ENCODE measurements at places on chromosomes 11 and 22.

DNA sequence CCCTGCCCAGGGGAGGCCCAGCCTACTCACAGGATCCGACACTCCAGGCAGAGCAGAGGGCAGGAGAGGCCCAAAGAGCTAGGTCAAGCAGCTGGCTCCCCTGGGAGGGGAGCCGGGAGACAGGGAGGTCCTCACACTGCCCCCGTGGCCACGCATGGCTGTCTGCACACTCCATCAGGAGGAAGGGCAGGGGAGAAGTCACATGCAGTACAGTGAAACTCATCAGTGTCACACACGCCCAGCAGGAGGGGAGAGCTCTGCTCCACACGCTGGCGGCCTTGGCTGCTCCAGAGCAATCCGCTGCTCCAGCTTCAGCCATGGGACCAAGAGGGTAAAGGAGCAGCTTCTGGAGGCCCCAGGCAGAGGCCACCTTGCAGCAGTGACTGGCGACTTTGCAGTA, 14.3 kb downstream of the TCIRG1 start:
- no peak for DNase-seq

DNA sequence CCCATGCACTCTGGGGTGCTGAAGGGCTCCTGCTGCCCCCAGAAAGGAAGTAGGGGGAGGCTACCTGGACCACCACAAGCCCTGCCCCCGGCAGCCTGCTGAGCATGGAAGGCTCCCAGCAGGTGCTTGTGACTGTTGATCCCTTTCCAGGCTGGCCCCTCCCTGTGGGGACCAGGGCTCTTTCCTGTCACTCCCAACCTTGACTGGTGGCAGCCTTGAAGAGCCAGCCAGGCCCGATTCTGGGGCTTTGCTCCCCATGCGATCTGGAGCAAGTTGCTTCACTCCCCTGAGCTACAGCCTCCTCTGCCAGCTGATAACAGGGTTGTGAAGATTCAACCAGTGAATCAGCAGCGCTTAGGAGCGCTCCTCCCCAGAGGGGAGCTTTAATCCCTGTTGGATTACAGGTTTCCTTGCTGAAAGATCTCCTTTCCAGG, 4.6 kb upstream of the CST6 start:
- no peak for DNase-seq

- no peak for DNase-seq
Measured at GRCh38 chr11:73968356-73968966, 14.2 kb downstream of the UCP2 start.

DNA sequence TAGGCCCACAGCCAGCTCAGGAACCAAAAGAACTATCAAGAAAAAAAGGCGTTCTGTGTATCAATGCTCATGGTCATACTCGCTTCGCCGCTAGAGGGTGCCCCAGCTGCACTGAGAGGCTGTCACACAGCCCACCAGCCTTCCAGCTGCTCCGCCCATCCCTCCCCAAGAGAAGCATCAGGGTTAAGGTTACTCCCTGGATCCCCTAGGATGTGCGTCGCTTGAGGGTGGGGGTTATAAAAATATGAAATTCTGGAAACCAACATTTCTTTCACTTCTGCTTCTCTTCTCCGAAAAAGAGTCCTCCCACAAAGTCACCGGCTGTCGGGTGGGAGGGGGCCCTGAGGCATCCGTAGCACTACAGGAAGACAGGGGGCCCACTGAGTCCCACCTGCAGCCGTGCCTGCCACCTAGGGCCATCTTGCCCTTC, 1.7 kb downstream of the CBX6 start:
- DNase-seq: peak; percentile 83

DNA sequence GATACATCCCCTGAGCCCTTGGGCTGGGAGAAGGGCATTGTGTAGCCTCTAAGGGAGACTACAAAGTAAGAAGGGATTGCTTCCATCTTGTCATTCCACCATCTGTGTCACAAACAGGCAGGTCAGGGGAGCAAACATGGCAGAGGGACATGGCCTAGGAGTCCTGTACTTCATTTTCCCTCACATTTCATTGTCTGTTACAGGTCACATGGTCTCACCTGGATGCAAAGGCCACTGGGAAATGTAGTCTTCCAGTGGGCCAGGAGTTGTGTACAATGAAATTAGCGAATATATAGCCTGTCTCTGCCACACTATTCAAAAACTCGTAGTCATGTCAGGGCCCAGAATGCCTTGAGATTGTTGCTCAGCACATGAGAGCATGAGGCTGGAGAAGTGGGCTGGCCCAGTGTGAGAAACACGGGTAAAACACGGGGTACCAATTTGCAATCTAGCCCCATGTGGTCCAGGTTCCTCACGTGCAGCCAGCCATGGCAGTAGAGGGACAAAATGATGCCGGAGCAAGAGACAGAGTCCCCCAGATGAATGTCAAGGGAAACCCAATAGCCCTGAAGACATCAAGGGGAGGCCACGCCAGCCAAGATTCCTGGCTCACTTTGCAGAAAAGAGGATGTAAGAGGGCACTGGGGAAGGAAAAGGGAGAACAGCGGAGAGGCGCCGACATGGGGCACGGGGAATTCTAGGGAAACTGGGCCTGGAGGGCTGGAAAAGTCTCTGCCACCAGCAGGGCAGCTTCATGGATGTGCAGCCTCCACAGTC, 47.7 kb upstream of the EMID1 start:
- no peak for DNase-seq

GRCh38 chr11:27421819-27422494, 50.6 kb downstream of the LGR4 start:
- no peak for DNase-seq

DNA sequence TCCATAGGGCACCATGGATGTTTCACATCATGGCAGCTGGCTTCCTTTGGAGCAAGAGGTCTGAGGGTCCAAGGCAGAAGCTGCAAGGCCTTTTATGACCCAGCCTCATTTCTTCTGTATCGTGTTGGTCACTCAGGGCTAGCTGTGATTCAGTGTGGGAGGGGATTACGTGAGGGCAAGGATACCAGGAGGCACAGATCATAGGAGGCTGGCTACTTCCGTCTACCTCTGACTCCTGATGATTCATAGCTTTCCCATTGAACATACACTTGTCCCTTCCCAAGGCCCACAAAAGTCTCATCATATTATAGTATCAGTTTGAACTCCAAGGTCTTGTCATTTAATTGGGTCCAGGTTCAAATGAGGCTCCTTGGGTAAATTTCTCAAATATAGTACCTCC, 135.3 kb upstream of the ZBED5 start:
- no peak for DNase-seq

GRCh38 chr22:34080433-34080832, 160.2 kb upstream of the LARGE1 start:
- DNase-seq: no peak

GRCh38 chr22:36884349-36885158, 23.7 kb downstream of the NCF4 start:
- DNase-seq: peak; percentile 25

DNA sequence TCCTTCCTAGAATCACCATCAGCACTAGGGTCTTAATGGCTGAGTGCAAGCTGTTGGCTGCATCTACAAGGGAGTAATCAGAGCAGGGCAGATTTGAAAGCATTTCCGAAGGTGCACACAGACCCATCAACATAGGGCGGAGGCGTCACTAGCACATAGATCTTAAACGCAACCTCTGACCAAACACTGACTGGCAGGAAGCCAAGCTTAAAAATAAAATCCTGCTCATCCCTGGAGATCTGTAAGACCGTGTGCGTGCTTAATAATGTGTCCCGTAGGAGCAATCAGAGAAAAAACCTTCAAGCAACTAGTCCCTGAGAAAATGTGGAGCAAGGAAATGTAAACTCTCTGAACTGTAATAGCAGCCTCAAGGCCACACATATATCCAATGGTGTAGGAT, 470.5 kb downstream of the ETS1 start:
- no peak for DNase-seq

DNA sequence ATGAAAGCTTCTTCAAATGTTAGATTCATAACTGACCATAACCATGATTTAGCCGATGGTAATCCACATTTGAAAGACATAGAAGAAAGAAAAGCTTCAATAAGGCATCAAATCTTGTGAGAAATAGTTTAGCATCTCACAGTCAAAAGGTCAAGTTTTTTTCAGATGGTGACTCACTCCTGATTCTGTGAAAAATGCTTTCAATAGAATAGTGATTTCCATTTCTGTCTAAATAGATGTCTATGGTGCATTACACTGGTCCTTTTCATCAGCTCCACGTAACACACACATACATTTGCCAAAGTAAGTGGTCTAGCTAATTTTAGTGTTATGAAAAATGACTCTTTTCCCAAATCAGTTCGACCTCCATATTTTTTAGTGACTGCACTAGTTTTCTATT, 139.2 kb downstream of the LRRC4C start:
- no peak for DNase-seq

DNA sequence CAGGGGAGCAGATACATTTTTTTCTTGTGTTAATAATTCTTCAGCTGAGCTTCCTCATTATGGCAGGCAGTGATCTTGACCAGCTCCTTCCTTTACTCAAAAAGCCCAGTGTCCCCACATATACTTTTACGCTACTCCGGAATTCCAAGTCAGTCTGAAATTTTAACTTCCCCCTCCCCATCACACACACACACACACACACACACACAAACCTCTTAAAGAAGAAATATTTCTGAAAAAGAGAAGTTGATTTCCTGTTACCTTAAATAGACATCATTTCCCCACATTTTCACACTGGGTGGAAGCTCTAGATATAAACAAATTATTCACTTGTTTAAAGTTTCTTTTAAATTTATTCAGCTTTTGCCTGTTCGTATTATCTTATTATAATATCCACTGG, 113.9 kb downstream of the DBX1 start:
- DNase-seq: no peak

Data from AG08395 (cell line).